ENCODE measurements at places on chromosomes 1 and 21.

GRCh38 chr1:28104866-28105467 lies 16.6 kb upstream of the EYA3 start:
- no peak for DNase-seq

DNA sequence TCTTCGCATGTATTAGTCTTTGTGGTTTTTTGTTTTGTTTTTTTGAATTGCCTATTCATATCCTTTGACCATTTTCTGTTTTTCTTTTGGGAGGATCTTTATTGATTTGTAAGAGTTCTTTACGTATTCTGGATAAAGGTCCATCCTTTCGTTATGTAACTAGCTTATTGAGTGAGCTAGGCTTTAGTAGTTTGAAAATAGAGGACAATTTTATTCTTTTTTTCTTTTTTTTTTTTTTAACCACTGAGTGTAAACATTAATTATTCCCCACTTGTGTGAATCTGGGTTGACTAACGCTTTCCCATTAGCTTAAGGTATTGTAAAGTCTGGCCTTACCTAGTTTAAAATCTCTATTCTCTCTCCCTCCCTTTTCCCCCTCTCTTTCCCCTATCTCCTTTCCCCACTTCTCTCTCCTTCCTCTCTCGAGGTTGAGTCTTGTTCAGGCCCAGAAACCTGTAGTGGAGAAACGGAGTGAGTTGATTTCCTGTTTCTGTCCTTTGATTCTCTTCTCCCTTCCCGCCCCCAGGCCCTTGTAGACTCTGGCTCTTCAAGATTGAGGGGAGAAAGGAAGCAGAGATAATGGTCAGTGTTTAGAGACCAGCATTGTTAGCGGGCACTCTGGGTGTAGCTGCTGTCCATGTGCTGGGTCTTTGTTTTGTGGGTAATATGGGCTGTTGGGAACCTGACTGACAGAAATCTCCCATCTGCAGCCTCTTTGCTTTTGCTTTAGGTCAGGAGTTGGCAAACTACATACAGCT lies 1.5 kb downstream of the MORC3 start:
- DNase-seq = peak; percentile 64

GRCh38 chr1:57319791-57320190 lies 104.1 kb downstream of the DAB1 start:
- no peak for DNase-seq

DNA sequence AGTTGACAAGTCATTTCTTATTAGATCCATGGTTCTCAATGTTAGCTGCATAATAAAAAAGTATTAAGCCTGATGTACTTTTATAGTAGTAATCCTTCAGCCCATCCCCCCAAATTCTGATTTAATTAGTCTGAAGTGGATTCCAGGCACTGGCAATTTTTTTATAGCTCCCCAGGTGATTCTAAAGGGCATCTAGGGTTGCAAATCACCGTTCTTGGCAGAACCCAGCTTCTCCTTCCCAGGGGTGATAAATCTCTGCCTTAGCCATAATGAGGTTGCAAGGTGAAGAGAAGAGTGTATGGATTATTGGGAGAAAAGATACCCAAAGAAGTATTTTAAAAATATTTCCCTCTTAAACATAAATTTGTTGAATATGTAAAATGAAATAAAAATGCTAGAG lies 43.0 kb upstream of the RXRG start:
- DNase-seq = no peak

- no peak for DNase-seq
Measured at GRCh38 chr1:67648582-67649326, 36.2 kb upstream of the GADD45A start.

GRCh38 chr1:198598796-198599321 lies 40.0 kb upstream of the PTPRC start:
- DNase-seq = no peak

DNA sequence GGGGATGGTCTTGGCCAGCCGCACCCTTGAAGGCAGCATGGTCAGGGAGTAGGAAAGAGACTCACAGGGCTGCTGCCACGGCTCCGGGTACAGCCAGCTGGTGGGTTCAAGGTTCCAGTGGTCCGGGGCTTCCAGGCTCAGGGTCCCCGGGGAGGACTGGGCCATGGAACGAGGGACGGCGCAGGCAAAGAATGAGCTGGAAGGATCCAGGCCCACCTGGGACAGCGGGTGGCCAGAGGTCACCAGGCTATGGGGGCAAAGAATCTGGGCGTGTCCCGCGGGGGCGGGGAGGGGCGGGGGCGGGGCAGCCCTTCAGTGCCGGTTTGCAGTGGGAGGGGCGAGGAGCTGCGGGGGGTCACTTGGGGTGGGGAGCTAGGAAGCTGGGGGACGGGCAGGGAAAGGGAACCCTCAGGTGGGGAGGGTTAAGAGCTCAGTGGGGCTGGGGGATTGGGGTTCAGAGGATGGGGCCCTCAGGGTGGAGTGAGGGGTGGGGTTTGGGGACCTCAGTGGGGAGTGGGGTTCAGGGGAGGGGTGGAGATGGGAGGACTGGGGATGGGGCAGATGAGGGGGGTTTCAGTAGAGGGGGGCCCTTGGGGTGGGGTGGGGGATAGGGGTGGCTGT lies at the start of gene DNMT3L:
TSS of gene DNMT3L (minus strand) at position 223 of the 621 bp plus-strand sequence. CDS start 638 bp downstream, outside the sequence.
- no peak for DNase-seq

DNA sequence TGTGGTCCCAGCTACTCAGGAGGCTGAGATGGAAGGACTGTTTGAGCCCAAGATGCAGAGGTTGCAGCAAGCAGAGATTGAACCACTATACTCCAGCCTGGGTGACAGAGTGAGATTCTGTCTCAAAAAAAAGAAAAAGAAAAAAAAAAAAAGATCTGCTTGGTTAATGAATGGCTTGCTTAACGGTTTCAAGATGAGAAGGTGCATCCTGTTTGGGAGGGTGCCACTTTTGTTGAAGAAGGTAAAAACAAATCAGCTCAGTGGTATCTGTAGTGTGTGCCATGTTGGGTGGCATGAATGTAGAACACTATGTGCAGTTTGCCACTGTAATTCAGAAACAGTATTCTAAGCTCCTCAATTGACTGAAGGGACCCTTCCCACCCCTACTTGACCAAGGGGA lies 94.9 kb upstream of the ETV3 start:
- DNase-seq = no peak

GRCh38 chr1:116531917-116532316 lies 38.9 kb downstream of the CD58 start:
- no peak for DNase-seq

DNA sequence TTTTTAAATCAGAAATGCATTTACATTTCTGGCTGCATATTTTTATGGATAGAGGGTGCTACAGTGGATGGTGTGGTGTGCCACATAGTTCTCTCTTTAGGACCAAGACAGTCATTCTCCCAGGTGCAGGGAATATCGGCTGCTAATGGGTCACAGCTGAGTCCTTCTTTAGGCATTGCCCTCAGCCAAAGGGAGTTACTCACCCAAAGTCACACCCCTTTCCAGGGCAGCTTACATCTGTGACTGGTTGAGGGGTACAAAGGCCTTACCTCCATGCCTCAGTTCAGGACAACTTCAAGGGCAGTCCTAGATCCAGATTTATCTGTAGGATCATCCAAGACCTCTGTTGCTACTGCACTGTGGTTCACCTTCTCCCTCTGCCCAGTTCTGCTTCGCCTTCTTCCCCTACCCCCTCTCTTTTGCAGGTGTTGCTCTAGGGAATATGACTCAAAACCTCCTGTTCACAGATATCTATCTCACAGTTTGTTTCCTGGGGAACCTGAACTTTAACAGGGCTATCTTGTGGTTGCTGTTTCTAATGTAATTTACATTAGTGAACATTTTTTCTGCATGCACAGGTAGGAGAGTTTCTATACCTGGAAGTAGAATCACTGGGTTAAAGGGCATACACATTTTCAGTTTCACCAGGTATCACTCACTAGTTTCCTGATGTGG lies 413.9 kb downstream of the RPS6KC1 start:
- DNase-seq = no peak

DNA sequence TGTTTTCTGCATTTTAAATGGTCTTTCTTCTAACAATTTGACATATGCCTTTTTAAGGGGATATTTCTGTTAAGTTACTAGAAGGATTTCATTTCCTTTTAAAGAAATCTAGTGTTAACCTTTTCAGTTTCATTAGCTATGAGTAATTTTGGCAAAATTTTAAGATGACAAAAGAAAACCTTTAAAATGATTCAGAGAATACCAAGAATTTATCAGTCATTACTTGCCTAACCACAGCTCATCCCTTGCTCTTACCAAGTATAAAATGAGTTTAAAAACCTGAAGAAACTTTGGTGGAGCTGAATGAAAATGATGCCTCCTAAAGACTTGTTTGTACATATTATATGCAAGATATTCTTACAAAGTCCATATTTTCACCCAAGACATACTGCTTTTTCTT lies 101.7 kb downstream of the NEK7 start:
- DNase-seq = no peak

DNA sequence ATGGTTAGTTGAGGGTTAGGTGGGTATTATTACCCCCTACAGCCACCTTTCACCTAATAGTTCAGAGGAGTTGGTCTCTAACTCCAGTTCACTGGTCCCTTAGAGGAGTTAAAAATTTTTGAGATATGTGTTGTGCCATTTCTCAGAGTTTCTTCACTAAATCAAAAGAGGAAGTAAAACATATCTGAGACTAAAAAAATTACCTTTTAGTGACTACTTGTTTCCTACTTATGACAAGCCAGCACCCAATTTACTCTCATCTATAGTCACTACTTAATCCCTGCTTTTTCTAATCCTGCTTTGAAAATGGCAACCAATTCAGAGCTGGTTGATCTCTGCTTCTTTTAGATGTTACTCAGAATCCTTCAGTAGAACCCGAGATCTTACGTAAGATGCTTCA lies 1316.8 kb upstream of the B3GALT2 start:
- DNase-seq = no peak

DNA sequence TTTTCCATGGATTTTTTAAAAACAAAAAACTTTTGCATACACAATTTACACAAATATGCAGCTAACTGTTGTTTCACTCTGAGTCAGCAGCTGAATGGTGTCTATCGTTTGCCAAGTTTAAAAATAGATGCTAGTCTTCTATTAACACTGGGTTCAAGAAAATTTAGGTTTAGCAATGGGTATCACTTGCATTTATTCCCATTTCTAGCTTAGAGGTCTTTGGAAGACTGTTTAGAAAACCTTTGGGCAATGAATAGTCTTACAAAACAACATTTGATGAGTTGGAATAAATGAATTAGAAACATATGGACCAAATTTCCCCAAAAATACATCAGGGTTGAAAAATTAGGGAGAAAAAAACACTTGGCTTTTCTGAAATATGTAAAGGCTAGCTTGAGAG lies 165.8 kb downstream of the LYPLAL1 start:
- DNase-seq = no peak

GRCh38 chr1:64440183-64440826 lies 29.6 kb upstream of the CACHD1 start:
- DNase-seq = no peak

GRCh38 chr1:1136547-1137230 lies 20.8 kb upstream of the C1orf159 start:
- no peak for DNase-seq

DNA sequence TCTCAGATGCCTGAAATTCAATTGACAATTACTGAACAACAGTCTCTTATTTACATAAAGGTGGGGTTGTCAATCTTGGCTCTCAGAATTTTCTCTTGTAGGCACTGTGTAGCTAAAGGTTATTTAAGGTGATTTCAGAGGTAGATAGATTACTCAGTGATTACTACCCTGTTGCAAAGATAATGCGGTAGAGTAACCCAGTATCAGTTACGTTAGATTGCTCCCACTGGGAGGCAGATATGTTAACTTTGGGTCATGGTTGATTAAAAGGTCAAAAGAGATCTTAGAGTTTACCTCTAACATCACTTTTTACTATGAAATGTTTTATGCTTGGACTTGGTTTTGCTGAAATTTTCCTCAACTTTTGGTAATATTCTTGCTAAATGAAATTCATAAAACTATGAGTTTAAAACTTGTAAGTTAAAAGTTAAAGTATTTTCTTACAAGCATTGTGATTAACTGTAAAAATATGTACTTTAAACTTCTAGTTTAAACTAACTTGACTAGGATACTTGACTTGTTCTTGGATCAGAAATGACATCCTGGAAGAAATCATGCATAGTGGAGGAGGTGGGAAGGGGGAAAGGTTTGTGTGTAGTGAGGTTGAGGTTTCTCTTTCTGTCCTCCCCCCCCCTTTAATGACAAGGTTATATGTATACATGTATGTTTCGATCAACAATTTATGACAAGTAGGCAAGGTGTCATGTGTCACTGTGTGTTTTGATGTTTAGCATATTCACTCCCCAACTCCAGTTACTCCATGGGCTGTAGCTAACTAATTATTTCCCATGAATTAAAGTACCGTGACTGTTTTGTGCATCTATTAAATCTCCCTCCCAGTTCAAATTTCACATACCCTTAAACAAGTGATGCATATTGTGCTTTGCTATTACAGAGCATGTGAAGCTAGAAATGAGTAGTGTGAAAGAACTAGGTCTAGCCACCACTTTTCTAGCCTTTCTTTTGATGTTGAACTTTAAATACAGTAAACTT lies 2.9 kb downstream of the LAMC1 start:
- DNase-seq = no peak

DNA sequence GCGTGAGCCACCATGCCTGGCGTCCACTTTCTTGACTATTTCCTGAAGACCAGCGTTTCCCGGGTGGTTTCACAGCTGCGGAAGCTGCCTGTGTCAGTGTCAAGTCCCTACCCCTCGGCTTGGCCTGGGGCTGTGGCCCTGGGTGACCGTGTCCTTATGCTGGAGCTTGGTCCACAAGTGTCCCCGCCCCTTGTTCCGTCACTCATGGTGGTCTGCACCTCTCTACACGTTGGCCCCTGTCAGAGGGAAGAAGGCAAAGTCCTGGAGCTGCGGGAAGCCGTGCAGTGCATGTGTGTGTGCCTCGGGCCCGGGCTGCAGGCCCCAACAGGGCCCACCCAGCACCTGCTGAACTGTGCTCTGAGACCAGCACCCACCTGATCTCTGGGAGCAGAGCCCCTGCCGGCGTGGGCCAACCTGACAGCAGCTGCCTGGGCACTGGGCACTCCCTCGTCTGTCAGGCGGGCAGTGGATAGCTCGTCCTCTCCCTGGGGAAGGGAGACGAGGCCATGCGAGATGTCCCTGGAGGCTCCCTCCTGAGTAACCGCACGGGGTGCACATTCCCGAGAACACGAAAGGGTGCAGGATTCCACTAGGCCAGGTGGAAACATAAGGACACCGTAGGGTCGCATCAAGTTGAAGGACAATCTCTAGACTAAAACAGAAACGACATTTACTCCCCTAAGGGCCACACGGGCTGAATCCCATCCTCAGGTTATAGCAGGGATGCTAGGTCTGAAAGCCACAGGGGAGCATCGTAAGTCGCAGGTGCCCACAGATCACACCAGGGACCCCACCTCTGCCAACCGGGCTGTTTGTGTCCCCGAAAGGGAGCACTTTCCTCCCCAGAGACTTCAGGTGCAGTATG lies 2.4 kb upstream of the C1orf159 start:
- DNase-seq = peak; percentile 3

GRCh38 chr1:223177681-223178080 lies 34.6 kb upstream of the TLR5 start:
- DNase-seq = peak; percentile 30

GRCh38 chr1:236451796-236452373 lies 57.8 kb downstream of the EDARADD start:
- no peak for DNase-seq

DNA sequence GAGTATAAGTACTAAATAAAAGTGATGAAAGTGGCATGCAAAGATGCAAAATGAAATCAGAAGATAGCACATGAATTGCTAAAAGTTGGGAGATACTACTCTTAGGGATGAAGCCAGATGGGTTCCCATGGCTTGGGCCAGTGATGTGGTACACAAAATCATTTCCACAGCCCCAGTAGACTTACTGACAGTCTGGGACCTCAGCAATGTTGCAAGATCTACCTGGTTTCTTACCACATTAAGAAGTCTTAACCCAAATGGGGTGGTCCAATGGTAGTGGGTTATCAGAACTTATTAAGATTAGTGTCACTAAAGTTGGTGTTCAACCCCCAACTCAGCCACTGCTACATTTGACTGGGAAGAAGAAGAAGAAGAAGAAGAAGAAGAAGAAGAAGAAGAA lies 227.7 kb upstream of the IRF2BP2 start:
- no peak for DNase-seq
